ENCODE measurements at places on chromosomes 13 and 19.

- DNase-seq, result no peak
These were observed 28.4 kb downstream of the TMTC4 start for GRCh38 chr13:100646030-100646673.

- DNase-seq, result no peak
These were observed 69.2 kb downstream of the MICU2 start for GRCh38 chr13:21534760-21535159.

DNA sequence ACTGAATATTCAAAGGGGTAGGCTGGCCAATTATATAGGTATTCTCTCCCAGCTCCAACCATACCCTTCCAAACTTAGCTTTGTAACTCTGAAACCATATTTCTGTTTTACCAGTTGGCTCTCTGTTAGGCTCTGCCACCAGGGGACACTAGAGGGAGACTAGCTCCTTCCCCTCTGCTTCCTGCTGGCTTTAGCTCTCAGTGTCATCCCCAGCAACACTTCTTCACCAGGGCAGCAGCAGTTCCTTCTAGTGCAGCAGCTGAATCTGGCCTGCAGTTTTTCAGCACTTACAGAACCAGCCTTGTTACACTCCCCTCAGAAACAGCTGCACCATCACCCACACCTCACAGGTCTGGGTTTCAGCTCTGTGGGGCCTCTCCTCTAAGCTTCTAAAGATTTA, 51.0 kb upstream of the DOCK9 start:
- no peak for DNase-seq

- no peak for DNase-seq
These were observed 188.0 kb downstream of the TDRD3 start for GRCh38 chr13:60584976-60585375.

- DNase-seq, result no peak
These were observed 15.2 kb downstream of the IER2 start for GRCh38 chr19:13165162-13165997.

GRCh38 chr19:41911889-41912731, 16.1 kb downstream of the ERFL start:
- no peak for DNase-seq

Data from stimulated activated CD8-positive, alpha-beta memory T cell treated with anti-CD3 and anti-CD28 coated beads, Interleukin-4, amount 100 ng/mL, for 4 hours (primary cell).